Nephron progenitor cell (in vitro differentiated cells): ENCODE measurements at places on chromosomes 2 and 18.
A peak's percentile ranks its signal among the peaks of the same experiment; 100 is the strongest.

DNA sequence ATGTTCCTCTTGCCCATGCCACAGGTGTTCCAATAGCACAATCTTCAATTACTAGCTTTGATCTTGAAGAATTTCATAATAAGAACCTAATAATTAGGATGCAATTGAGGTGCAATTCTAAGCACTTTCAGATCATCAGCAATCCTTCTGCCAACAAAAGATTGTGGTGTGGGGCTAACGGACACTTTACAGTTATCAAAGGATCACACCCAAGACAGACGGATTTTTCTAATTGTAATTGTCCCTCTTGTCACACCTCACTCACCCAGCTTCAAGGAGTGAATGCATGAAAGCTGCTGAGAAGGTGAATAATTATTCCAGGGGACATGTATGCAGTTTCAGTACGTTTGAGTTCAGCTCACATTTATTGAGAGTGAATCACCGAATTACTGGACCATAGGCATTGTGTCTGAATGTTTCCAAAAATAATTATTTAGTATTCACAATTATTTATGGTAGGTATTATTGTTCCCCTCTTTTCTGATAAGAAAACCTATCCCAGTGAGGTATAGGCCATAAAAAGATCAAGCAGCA lies 438.5 kb upstream of the TRIB2 start:
- no peak overlapping the region for H3K4me3 ChIP-seq
- H3K27me3 ChIP-seq, result peaks cover 4% of the 10 kb centered on the region
- H3K27ac ChIP-seq, result no peak overlapping the region
- no peaks in the 10 kb centered on the region for H3K36me3 ChIP-seq
- H3K4me1 ChIP-seq, result peaks cover 10% of the 10 kb centered on the region

GRCh38 chr18:25166113-25166512 lies 185.9 kb downstream of the ZNF521 start:
- peak overlapping the region; percentile 14 for H3K4me3 ChIP-seq
- H3K4me1 ChIP-seq, result peaks cover 75% of the 10 kb centered on the region

DNA sequence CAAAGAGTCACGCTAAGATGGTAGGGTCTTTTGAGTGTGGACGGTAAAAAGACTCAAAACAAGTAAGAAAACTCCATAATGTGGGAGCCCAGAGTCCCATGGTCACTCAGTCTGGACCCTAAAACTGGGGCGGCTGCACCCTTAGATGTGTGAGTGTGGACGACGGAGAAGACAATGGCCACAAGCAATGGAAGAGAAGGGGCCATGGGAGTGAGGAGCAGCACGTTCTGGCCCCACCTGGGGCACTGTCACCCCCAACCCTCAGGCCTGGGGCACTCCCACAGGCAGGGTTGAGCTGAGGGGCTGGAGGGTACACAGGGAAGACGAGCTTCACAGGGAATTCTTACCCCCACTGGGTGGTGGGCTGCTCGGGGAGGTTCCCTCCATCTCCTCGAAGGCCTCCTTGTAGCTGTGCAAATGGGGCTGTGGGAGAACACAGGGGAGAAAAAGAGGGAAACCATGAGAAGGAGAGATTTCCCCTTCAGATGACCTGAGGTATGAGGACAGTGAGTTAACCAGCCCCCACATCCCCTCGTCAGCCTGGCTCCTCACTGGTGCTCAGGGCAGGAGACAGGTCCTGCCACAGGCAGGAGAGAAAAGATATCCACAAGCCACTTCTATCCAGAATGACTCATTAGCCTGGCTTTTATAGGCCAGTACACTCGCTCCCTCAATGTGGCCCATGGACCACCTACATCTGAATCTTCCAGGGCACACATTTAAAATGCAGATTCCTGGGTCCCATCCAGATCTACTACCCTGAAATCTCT lies 167.9 kb downstream of the TNS1 start:
- H3K4me3 ChIP-seq, result no peak overlapping the region
- H3K4me1 ChIP-seq, result peaks cover 62% of the 10 kb centered on the region
- no peak for DNase-seq
- H3K27ac ChIP-seq, result no peak overlapping the region

- H3K4me1 ChIP-seq, result no peaks in the 10 kb centered on the region
- no peak for DNase-seq
- no peak overlapping the region for H3K4me3 ChIP-seq
- H3K27ac ChIP-seq, result no peak overlapping the region
These were observed 19.7 kb upstream of the ARHGAP25 start for GRCh38 chr2:68714866-68715265.

GRCh38 chr2:215826838-215827441 lies 186.4 kb downstream of the MREG start:
- no peak overlapping the region for H3K4me3 ChIP-seq
- peak overlapping the region; percentile 95 for H3K27ac ChIP-seq
- no peaks in the 10 kb centered on the region for H3K27me3 ChIP-seq
- no peak for DNase-seq
- peaks cover 34% of the 10 kb centered on the region for H3K4me1 ChIP-seq
- H3K36me3 ChIP-seq, result peaks cover 20% of the 10 kb centered on the region

DNA sequence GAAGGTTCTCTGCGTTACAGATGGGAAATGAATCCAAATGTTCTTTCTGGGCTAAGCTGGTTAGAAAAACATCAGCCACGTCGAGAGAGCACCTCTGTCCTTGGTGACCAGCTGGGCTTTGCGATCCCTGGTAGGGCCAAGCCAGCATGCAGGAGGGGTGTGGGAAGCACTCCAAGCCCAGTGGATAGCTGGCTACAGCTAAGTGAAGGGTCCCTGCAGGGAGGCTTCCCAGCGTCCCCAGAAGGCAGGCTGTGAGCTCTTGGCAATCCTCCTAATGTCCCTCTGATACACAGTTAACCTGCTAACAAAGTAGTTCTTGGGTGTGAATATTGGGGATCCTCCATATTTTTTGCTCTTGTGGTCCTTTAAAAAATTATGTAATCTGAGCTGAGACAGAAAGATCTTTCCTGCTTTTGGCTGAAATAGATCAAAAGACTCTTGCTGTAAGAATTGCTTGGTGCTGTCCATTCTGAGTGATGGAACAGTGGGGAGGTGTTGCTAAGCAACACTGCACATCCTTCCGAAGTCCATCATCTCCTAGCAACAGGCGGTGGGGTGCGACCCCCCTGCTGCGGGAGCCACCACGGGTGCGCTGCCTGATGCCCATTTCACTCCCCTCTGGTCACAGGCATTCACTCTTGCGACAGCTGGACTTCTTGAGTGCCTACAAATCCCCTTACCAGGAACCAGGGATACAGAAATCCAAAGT lies 88.5 kb upstream of the UXS1 start:
- peaks cover 48% of the 10 kb centered on the region for H3K4me1 ChIP-seq
- no peak overlapping the region for H3K4me3 ChIP-seq
- DNase-seq, result no peak

GRCh38 chr2:68169308-68169707 lies 11.6 kb downstream of the PNO1 start:
- no peaks in the 10 kb centered on the region for H3K27me3 ChIP-seq
- no peak overlapping the region for H3K4me3 ChIP-seq
- peaks cover 39% of the 10 kb centered on the region for H3K36me3 ChIP-seq
- no peak for DNase-seq

GRCh38 chr2:63029058-63029457 lies 21.6 kb upstream of the OTX1 start:
- H3K27ac ChIP-seq, result no peak overlapping the region
- H3K36me3 ChIP-seq, result peaks cover 8% of the 10 kb centered on the region
- peaks cover 3% of the 10 kb centered on the region for H3K27me3 ChIP-seq
- H3K4me1 ChIP-seq, result no peaks in the 10 kb centered on the region
- no peak for DNase-seq

DNA sequence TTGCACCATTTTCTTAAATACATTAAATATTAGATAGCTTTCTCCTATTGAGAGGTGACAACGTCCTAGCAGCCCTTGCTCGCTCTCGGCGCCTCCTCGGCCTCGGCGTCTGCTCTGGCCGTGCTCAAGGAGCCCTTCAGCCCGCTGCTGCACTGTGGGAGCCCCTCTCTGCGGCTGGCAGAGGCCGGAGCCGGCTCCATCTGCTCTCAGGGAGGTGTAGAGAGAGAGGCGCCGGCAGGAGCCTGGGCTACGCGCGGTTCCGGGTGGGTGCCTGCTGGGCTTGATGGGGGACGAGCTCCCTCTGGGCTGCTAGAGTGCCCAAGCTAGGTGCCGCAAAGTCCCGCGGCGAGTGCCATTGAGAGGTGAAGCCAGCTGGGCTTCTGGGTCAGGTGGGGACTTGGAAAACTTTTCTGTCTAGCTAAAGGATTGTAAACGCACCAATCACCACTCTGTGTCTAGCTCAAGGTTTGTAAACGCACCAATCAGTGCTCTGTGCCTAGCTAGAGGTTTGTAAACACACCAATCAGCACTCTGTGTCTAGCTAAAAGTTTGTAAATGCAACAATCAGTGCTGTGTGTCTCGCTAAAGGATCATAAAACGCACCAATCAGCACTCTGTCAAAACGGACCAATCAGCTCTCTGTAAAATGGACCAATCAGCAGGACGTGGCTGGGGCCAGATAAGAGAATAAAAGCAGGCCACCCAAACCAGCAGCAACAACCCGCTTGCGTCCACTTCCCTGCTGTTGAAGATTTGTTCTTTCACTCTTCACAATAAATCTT lies 3.1 kb downstream of the RPRD1A start:
- H3K4me1 ChIP-seq, result peaks cover 29% of the 10 kb centered on the region
- no peak for DNase-seq
- peaks cover 4% of the 10 kb centered on the region for H3K27me3 ChIP-seq
- no peak overlapping the region for H3K27ac ChIP-seq

DNA sequence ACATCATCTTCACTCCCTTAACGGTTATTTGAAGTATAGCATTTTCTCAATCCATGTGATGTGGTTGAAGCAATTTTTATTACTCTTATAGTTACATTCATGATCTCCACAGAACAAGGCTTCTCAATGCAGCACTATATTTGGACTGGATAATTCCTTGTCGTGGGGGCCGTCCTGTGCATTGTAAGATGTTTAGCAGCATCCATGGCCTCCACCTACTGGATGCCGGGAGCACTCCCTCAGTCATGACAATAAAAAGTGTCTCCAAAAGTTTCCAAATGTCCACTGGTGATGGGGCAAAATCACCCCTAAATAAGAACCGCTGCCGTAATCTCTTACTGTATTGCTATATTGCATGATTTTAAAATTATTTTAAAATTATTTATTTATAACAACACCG lies 110.6 kb upstream of the DDX18 start:
- H3K27me3 ChIP-seq, result no peaks in the 10 kb centered on the region
- H3K36me3 ChIP-seq, result no peaks in the 10 kb centered on the region
- H3K4me3 ChIP-seq, result no peak overlapping the region
- no peak overlapping the region for H3K27ac ChIP-seq
- no peak for DNase-seq
